Esophagus squamous epithelium (tissue), 5 donors: ENCODE measurements at places on chromosomes 13 and 19.

- DNase-seq: no peak
Observed at GRCh38 chr13:75161804-75162203, 320.2 kb downstream of the TBC1D4 start.

GRCh38 chr19:33309826-33310225 lies 7.5 kb upstream of the CEBPA start:
- DNase-seq: no peak

DNA sequence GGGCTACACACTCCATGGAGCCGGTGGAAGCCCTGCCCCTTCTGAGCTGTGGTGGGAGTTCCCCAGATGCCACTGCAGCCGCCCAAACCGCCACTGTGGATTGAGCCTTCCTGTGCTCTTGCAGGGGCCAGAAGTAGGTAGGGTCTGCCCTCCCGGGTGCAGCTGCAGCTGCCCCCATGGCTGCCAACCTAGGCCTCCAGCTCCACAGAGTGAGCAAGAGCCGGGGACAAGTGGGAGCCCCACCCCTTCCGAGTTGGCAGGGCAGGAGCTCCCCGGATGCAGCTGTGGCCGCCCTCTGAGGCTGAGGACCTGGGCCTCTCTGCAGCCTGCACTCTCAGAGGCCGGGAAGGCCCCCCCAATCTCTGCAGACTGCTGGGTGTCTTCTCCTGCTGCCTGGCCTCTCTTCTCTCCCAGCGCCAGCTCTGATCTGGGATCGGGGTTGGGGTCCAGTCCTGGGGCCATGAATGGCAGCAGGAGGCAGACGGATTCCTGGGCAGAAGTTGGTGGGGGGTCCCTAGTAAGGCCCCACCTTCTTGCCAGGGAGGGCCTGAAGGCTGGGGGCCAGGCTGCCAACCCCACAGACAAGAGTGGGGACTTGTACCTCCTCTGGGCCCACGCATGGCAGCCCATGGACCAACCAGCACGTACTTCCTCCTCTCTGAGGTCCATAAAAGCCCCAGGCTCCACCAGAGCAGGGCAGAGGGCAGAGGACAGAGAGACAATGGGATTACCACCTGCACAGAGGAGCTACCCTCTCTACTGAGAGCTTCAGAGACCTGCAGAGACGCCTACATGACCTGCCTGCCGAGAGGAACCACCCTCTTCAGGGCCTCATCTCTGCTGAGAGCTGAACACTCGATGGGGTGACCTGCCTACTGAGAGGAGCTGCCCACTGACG lies 28.9 kb downstream of the AP2S1 start:
- no peak for DNase-seq

- DNase-seq: no peak
Observed at GRCh38 chr19:5091018-5091683, 122.2 kb downstream of the KDM4B start.

DNA sequence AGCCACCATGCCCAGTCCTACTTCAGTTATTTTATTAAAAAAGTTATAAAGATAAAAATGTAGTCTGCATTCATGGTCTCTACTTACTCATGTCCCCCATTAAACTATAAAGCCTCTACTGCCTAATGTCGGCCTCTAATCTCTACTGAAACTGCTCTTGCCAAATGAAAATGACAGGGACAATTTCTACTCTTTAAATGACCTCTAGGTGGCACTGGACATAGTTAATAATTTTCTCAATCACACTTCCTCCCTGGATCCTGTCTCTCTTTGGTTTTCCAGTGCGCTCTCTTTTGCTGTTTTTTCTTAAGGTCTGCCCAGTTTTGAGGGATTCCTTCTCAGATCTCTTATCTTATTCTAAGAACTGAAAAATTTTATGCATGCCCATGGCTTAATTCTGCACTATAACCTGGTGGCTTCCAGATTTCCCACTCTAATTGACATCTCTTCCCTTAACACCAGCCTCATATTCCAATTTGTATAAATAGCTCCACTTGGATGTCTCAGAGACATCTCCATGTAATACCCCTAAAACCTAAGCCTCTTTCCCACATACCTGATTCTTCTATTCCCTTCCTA lies 54.3 kb downstream of the MTMR6 start:
- no peak for DNase-seq

GRCh38 chr19:58450856-58451357 lies 515 bp upstream of the ZNF324B start:
- no peak for DNase-seq

- no peak for DNase-seq
Observed at GRCh38 chr19:46446021-46446420, 17.3 kb upstream of the PNMA8C start.

- no peak for DNase-seq
Observed at GRCh38 chr13:114027046-114027715, 53.3 kb upstream of the C13orf46 start.

GRCh38 chr13:99157046-99157445 lies 43.6 kb upstream of the UBAC2 start:
- DNase-seq: no peak

GRCh38 chr19:30393046-30393445 lies 20.9 kb downstream of the ZNF536 start:
- no peak for DNase-seq
